ENCODE measurements at places on chromosomes 7 and 10.

DNA sequence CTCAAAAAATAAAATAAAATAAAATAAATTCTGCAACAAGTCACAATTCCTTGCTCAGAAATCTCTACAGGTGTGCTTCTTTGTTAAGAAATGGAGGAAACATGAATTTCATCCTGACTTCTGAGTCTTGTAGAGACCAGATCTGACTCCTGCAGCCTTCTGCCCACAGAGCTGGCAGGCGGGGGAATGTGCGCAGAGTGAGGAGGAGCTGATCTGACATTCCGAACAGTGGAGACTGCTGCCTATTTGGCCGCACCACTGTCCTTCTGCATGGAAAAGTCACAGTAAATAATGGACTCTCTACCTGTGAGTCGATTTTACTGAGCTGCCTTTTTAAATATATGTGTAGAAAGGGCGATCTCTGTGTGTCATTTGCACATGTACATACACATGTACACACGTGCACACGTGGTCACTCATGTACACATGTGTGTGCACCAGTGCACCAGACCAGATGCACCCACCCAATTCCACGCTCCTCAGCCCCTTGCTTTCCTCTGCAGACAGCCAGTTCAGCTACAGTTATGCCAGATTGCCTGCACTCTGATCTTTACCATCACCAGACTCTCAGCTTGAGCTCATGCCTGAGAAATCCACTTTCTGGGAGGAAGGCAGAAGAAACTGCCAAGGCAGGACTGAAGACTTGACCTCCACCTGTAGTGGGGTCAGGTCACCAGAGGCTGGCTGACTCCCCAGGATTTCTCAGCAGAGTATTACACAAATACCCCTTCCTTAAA, 54.9 kb downstream of the IKZF1 start:
- DNase-seq, result peak; percentile 9

- DNase-seq, result no peak
Observed at GRCh38 chr10:4355350-4355749, 470.7 kb upstream of the AKR1E2 start.

DNA sequence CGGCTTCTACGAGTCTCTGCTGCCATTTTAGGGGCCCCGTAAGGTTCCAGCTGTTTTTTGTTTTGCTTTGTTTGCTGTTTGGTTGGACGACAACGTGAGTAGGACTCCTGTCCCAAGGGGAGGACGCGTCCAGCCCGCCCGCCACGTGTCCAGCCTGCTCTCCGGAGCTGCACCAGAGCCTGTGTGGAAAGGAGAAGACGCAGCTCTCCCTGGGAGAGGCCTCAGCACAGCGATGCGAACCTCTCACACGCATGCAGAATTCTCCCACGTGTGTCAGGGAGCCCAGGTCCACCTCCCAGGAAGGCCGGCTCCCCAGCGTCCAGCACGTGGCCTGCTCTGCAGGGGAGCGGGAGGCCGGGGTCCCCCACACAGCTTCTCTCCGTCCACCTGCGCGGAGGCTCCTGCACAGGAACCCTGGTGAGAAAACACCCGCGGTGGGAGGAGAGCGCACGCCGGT, 36.4 kb upstream of the DNAJB6 start:
- no peak for DNase-seq

DNA sequence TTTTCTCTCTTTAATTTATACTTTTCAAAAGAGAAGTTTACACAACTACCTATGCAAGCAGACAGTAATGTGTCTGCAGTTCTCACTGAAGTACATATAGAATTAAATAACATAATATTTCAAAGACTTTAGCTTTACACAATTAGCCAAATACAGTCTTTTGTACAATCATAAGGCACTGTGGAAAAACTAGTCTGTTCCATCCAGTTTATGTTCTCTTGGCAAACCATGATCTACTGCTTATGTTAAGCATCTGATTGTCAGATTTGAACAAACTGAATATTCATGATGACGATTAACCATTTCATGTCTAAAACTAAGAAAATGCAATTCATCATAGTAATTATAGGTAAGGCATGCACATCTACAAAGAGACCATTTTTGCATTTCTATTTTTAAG, 842 bp downstream of the SEMA3A start:
- no peak for DNase-seq
